Stimulated activated CD4-positive, alpha-beta T cell treated with anti-CD3 and anti-CD28 coated beads, TNF-alpha, amount 100 ng/mL, for 24 hours (primary cell): ENCODE measurements at places on chromosomes 1 and 21.

DNA sequence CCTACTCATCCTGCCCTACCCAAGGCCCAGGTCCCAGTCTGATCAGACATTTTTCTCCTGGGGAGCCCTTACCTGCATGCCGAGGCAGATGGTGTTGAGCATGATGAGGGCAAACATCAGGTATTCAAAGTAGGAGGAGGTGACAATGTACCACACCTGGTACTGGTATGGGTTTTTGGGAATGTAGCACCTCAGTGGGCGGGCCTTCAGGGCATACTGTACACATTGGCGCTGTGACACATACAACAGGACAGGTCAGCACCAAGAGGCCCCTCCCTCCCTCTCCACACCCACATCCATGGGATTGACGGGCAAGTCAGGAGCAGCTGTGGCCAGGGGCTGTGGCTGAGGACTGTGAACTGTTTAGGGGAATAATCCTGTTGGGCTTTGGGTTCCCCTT is 37.1 kb upstream of the KIF21B start:
- no peak for DNase-seq

- DNase-seq = no peak
Observed at GRCh38 chr21:45071078-45071873, 3.1 kb upstream of the ADARB1 start.

DNA sequence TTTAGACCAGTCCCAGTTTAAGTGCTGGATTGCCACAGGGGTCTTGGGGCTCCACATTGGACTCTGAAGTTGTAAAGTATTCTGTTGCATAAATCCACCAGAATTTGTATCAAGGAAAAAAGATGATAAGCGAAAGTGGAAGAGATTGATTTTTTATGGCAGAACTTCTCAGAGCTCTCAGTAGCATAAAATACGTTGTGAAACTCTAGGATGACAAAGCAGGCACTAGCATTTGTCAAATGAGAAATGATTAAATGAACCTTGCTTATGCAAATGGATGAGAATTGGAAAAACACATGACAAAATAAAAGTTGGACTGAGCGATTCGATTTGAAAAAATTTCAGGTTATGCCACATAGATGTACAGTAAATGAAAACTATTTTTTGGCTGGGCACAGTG is 253.8 kb upstream of the RAB4A start:
- DNase-seq = no peak

DNA sequence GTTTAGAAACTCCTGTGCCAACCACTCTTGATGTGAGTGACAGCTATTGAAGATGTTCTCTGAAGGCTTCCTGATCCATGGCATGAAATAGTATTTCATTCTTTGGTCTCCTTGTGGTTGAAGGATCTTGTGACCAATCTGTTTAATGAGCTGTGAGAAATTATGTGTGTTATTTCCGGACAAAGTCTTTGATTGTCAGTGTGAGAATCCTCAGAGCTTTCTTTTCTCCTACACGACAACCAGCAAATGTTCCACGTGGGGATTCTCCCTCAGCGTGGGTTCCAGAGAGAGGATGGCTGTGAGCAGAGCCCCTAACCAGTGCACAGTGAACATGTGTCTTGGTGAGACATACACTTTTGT is 45.0 kb upstream of the HOOK1 start:
- DNase-seq = no peak

DNA sequence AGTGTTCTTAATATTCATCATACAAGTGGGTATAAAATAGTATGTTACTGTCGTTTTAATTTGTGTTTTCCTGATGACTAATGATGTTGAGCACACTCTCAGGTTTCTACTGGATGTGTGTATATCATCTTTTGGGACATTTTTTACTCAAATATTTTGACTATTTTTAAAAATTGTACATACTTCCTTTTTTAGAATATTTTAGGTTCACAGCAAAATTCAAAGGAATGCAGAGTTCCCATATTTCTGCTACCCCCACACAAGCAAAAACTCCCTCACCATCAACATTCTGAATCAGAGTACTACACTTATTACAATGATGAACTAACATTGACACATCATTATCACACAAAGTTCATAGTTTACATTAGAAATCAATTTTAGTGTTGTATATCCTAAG is 114.5 kb downstream of the DPYD start:
- no peak for DNase-seq
